IPS DF 19.7 (cell line): ENCODE measurements at places on chromosomes 12 and 14.
A peak's percentile ranks its signal among the peaks of the same experiment; 100 is the strongest.

- DNase-seq = no peak
Observed at GRCh38 chr14:70268760-70269159, 80.0 kb upstream of the SLC8A3 start.

- no peak for DNase-seq
Observed at GRCh38 chr12:1273051-1273450, 282.0 kb downstream of the ERC1 start.

DNA sequence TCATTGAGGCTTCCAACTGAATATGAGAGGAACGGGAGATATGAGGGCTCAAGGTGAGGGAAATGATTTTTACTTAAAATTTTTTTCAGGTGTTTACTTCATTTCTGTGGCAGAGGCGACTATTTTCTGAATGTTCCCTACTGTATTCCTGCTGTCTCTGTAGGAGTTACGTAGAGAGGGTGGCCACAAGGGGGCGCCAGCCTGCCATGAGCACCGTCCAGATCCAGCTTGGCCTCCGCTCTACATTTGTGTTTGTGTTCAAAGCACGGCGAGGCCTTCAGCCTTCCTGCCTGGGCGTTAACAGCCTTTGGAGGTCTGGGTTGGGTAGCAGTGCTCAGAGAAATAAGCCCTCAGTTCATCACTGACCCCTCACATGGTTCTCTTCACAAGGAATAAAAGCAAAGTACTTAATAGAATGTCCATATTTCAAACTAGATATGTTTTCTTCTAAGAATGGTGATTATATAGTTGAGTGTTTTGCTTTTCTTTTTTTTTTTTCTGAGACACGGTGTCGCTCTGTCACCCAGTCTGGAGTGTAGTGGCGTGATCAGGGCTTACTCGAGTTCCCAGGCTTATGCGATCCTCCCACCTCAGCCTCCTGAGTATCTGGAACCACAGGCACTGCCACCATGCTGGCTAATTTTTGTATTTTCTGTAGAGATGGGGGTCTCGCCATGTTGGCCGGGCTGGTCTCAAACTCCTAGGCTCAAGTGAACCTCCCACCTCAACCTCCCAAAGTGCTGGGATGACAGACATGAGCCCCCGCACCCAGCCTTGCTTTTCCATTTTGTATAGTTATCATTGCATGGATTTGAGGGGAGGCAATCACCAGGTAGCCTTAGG, 22.3 kb downstream of the CKB start:
- no peak for DNase-seq

GRCh38 chr12:111363578-111363977, 5.3 kb downstream of the PHETA1 start:
- DNase-seq = no peak

DNA sequence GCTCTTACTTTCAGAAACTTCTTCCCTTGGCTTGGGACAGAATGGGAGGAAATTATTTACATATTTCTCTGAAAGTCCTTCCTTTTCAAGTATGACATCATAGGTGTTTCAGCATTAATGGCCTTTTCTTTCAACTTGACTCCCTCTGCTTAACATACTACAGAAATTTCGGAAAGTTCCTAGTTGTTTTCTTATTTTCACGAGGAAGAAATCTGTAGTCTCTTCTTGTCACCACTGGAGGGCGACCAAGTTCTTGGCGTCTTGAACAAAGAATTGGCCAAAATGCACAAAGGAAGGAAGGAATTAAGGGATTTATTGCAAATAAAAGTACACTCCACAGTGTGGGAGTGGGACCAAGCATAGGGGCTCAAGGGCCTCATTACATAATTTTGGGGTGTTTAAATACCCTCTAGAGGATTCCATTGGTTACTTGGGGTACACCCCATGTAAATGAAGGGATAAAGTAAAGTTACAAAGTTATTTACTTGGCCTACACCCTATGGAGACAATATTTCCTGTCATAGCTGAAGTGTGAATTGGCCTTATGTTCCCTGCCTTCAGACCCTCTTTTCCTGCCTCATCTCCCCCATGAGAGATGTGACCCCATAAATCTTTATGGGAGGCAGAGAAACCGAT, 70.4 kb downstream of the RPL10L start:
- peak; percentile 15 for DNase-seq

- DNase-seq = no peak
Observed at GRCh38 chr12:93366422-93366821, 11.3 kb upstream of the NUDT4 start.

DNA sequence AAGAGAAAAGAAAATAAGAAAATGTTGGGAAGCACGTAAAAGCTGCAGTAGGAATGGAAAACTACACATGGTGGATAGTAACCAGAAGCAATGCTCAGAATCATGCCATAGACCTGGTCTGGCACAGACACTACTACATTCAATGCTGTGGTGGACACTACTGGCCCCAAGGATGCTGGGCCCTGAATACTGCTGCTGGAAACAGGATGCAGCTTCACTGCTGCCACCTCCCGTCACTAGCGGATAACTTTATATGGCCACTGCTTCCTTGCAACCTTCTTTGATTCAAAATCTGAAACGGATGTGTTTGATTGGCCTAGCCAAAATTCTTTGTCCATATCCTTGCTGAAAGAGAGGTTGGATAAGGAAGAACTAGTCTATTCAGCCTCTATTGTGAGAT, 30.7 kb downstream of the ADCY6 start:
- DNase-seq = no peak

- no peak for DNase-seq
Observed at GRCh38 chr14:105315211-105315721, 718 bp downstream of the PACS2 start.

- no peak for DNase-seq
Observed at GRCh38 chr12:66945189-66945817, 266.4 kb upstream of the GRIP1 start.

GRCh38 chr12:100675432-100675831, 101.9 kb downstream of the GAS2L3 start:
- DNase-seq = no peak
